ENCODE measurements at places on chromosomes 7 and 10.

GRCh38 chr7:75985518-75986146 is 8.8 kb downstream of the TMEM120A start:
- DNase-seq = no peak

GRCh38 chr10:44572146-44572545 is 187.2 kb upstream of the CXCL12 start:
- DNase-seq = no peak

DNA sequence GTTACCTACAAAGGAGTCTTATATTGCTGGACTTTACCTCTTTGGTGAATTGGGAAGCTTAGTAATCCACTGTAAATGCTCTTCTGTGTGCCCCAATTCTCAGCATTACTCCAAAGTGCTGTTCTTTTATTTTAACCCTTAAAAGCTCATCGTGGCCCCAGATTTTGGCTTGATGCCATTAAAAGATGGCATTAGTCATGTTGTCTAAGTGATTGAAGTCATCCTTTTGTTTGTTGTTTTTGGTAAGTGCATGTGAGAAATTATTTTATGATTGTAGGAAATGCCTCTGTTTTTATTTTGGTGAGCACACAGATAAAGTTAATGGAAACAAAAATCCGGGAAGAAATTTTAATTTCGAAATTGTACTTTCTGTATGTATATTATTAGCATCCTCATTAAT is 82.5 kb upstream of the GATA3 start:
- no peak for DNase-seq

DNA sequence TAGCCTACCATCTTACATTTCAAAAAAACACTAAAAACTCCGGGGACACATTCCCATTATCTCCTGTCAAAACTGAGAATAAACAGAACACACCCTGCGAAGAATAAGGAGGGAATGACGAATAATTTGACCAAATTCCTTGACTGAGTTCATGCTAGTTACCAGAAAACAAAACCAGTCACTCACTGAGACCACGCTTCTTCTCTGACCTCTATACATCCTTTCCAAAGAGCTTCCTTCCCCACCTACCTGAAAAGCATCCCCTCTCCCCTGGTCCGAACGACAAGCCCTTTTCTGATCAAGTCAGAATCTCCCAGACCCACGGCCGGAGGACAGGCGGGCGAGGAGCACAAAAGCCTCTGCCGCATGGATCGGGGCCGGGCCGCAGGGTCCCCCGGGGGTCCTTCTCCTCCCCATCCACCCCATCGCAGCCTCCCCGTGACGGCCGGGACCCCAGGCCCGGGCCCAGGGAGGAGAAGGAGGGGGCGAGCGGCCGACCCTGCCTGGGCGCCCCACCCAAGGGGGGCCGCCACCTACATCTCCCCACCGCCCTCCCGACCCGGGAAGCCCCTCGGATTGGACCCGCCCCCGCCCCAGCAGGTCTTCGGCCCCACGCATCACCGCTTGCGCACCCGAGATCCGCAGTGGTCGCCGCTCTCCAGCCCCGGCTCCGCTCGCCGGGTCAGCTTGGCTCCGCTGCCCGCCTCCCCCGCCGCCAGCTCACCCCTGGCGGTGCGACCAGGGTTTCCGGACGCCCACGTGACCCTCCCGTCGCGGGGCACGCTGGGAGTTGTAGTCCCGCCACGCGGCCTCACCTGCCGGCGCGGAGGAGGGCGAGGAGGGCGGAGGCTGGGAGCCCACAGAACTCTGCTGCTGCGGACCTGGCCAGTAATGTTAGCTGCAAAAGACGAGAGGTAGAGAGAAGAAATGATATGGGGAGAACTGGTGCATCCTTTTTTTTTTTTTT is at the start of gene SLC37A3:
Gene SLC37A3, minus strand, starts transcription at position 747 of the 967 bp plus-strand sequence. CDS start 16,004 bp downstream, outside the sequence.
- DNase-seq = peak; percentile 77

DNA sequence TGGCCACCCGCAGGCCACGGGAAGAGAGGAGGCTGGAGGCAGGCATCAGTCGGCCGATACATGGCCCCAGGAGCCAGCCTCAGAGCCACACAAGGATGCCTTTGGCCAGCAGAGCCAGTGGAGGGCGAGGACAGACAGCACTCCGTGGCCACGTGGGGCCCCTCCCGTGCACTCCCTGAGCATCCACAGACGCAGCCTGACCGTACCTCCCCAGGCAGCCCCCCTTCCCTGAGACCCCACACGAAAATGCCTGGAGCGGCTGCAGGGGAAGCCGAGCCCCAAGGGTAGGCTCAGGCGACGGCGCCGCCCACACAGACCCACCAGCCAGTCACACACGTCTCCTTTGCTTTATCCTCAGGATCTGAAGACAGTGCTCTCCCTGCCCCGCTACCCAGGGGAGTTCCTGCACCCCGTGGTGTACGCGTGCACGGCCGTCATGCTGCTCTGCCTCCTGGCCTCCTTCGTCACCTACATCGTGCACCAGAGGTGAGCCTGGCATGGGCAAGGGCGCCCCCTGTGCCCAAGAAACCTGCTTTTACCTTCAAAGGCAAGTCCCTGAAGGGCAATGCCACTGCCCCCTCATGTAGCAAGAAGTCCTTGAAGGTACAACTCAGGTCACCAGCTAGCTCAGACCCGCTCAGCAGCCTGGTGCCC is 9.0 kb downstream of the ADGRA1 start:
- DNase-seq = no peak

- no peak for DNase-seq
Measured at GRCh38 chr7:25196132-25196896, 32.0 kb downstream of the NPVF start.

DNA sequence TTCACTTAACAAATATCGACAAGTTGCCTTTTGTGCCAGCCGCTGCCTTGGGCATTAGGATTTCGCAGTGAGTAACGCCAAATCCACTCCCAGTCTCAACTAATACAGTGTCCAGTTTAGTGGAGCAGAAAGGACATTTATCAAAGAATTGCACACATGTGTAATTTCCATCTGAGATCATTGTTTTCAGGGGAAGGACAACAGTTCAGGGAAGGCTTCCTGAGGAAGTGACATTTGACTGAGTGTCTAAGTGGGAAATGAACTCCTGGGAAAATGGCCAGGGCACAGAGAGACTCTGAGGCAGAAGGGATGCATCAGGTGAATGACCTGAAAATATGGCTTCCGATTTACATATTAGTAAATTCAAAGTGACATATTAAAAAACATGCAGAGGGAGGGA is 89.4 kb downstream of the ITGA8 start:
- DNase-seq = no peak

- DNase-seq = no peak
Measured at GRCh38 chr10:13322615-13323148, 22.8 kb upstream of the PHYH start.

- no peak for DNase-seq
Measured at GRCh38 chr7:44057181-44057848, 8.1 kb downstream of the PGAM2 start.

- no peak for DNase-seq
Measured at GRCh38 chr7:141610671-141611070, 59.5 kb downstream of the AGK start.

DNA sequence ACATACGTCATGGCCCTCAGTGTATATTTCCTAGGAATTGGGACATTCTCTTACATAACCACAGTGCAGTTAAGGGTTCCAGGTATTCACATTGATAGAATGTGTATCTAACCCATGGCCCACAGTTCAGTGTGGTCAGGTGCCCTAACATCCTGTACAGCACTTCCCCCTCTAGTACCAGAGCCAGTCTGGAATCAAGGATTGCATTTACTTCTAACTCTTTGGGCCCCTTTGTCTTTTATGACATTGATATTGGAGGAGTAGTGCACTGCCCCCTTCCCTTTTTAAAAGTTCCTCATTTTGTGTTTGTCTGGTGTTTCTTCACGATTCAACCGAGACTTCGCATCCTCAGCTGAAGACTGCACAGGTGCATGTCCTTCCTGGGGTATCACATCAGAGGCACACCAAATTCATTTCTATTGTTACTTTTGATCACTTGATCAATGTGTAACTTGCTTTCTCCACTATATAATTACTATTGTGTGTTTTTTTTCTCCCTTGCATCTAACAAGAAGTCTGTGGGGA is 22.4 kb upstream of the NPFFR1 start:
- no peak for DNase-seq

DNA sequence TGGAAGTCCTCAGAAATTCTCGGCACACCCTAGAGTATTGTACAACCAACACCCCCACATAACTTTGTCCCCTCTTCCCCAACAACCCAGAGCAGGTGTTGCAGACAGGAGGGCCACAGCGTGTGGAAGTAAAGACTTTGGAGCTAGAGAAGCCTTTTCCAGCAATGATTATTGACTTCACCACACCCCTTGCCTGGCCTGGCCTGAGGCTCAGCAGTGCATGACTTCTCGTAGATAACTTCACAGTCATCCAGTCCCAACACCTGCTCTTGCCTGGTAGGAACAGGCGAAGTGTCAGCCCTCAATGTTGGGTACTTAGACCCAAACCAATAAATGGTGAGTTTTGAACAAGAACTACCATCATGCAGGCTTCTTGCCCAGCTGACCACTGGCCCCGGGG is 36.7 kb downstream of the GOT1 start:
- DNase-seq = no peak

- DNase-seq = no peak
Measured at GRCh38 chr7:84040355-84040754, 154.2 kb downstream of the SEMA3A start.

GRCh38 chr10:111458256-111458655 is 381.4 kb downstream of the ADRA2A start:
- no peak for DNase-seq

DNA sequence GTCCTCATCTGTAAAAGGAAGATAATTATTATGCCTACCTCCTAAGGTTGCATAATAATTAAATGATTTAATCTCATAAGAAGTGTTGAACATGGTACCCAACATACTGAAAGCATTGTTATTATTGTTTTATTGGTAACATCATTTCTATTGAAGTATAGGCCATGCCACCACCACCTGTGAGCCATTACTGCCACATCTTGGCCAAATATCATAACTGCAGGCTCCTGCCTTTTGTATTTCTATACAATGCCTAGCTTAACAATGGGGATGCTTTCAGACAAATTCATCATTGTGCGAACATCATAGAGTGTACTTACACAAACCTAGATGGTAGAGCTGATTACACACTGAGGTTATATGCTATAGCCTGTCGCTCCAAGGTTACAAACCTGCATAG is 61.1 kb upstream of the NPSR1 start:
- no peak for DNase-seq

Data from activated T-helper 1 cell treated with anti-CD3 and anti-CD28 coated beads, Interleukin-2, amount 50 U/mL, for 16 hours (primary cell).